Right atrium auricular region (tissue), 2 donors: ENCODE measurements at places on chromosomes 12 and 14.

GRCh38 chr14:36204461-36205073, 28.0 kb upstream of the PTCSC3 start:
- DNase-seq: no peak

- DNase-seq: no peak
Measured at GRCh38 chr12:1989111-1989510, 15.1 kb downstream of the DCP1B start.

- no peak for DNase-seq
Measured at GRCh38 chr14:105241641-105242040, 6.7 kb upstream of the BTBD6 start.

DNA sequence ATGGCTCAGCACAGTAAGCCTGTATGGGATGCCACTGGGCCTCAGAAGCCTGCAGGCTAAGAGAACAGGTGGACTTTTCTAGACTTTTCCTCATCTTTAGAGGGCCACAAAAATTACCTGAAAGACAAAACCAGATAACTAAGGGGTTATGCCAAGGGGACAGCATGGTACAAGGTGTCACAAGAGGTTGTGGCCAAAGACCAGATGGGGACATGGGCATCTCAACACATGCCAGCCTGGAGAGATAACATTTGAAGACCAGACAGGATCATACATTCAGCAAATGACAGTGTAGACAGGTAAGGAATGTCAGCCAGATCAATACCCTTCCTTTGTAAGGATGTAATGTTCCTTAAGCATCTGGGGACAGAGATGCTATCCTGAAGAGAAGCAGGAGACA, 8.9 kb upstream of the CRY1 start:
- DNase-seq: no peak

GRCh38 chr14:93112891-93113677, 2.6 kb downstream of the ITPK1 start:
- DNase-seq: peak; percentile 91

GRCh38 chr12:94386422-94386821, 73.2 kb downstream of the CEP83 start:
- no peak for DNase-seq

GRCh38 chr12:11765817-11766794, 116.6 kb downstream of the ETV6 start:
- DNase-seq: no peak

- no peak for DNase-seq
Measured at GRCh38 chr12:51225771-51226170, 7.9 kb upstream of the POU6F1 start.

DNA sequence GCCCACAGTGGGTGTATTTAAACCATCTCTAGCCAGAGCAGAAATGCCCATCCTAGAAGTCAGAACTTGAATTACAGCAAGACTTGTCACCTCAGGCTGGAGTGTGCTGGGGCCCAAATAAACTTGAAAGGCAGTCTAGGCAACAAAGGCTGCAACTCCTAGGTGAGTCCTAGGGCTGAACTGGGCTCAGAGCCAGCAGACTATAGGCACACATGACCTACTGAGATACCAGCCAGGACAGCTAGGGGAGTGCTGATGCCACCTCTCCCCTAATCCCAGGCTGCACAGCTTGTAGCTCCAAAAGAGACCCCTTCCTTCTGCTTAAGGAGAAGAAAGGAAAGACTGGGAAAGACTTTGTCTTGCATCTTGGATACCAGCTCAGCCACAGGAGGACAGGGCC, 106.0 kb downstream of the TXNDC16 start:
- no peak for DNase-seq

DNA sequence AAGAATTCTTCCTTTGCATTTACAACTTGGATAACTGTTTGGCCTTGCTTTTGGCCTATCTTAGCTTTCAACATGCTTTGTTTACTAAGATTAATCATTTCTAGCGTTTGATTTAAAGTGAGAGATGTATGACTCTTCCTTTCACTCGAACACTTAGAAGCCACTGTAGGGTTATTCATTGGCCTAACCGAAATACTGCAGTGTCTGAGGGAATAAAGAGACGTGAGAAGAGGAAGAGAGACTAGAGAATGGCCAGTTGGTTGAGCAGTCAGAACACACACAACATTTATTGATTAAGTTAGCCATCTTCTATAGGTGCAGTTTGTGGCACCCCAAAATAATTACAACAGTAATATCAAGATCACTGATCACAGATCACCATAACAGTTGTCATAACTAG, 62.3 kb upstream of the CCDC175 start:
- DNase-seq: no peak

GRCh38 chr14:34633742-34634141, 3.8 kb upstream of the SNX6 start:
- no peak for DNase-seq

DNA sequence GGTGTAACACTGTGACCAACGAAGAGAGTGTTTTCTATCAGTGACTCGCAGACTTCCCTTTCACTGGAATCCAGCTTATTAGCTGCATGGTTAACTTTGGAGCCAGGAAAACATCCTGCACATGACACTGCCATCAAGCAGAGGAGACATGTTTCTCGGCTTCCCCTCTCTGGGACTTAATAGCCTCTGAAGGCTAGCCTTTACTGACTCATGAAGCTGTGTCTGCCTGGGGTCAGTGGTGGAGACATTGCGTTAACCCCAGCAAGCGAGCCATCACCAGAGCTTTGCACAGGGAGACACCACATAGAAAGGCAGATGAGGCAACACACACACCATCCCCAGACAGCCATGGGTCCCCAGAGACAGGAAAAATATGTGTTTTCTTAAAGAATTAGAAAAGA, 126.9 kb upstream of the PRICKLE1 start:
- no peak for DNase-seq

DNA sequence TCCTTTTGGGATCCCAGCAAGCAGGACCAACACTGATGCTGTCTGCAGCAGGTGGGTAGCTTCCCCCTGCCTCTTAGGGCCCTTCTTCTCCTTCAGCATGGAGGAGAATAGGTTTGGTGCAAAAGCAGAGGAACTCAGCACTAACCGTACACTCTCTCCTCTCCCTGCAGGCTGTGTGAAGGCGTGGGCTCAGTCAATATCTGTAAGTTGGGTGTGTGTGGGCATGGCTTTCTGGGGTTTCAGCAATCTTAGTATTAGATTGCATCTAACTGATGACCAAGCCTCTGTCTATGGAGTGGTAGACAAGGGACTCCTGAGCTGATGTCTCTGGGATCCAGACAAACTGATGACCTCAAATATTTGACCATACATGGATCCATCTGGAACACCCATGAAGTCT, 14.3 kb downstream of the KRT85 start:
- no peak for DNase-seq

- no peak for DNase-seq
Measured at GRCh38 chr14:104444159-104445030, 135.2 kb upstream of the C14orf180 start.
